ENCODE measurements at places on chromosomes 7 and 10. TPM values are rescaled to one million over a fixed set of nuclear protein-coding genes. Genes with fewer than 3 reads are reported as not detected.
A peak's percentile ranks its signal among the peaks of the same experiment; 100 is the strongest.

GRCh38 chr10:94006591-94007550, 13.1 kb downstream of the PLCE1 start:
- no peaks in the 10 kb centered on the region for H3K27me3 ChIP-seq
- DNase-seq, result peak; percentile 85
- H3K4me3 ChIP-seq, result peak overlapping the region; percentile 53
- peak overlapping the region; percentile 95 for H3K27ac ChIP-seq

GRCh38 chr7:140383954-140384713, 14.2 kb downstream of the SLC37A3 start:
- no peak overlapping the region for H3K4me3 ChIP-seq
- H3K4me1 ChIP-seq, result no peaks in the 10 kb centered on the region
- no peak overlapping the region for H3K27ac ChIP-seq

GRCh38 chr10:1369665-1370064, 313.5 kb downstream of the WDR37 start:
- no peaks in the 10 kb centered on the region for H3K36me3 ChIP-seq
- DNase-seq, result no peak
- H3K4me3 ChIP-seq, result no peak overlapping the region
- no peak overlapping the region for H3K27ac ChIP-seq
- no peaks in the 10 kb centered on the region for H3K4me1 ChIP-seq

DNA sequence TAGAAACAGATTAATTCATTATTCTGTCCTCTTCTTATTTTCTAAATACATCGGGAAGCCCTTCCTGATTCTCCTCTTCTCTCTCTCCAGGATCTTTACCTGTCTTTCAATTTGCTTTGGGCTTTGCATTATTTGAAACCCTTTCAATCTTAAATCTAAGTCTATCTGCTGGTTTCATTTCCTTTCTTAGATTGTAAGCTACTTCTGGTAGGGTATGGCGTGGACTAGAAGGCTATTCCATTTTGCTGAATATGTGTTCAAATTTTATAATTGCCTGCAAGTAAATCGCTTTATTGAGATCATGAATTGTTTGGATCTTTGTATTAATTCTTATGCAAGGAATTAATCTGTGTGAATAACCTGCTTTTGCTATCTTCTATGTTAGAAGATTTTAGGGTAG, 11.1 kb downstream of the STAM start:
- no peak for DNase-seq
- no peaks in the 10 kb centered on the region for H3K36me3 ChIP-seq
- H3K27ac ChIP-seq, result no peak overlapping the region
- H3K4me3 ChIP-seq, result no peak overlapping the region

DNA sequence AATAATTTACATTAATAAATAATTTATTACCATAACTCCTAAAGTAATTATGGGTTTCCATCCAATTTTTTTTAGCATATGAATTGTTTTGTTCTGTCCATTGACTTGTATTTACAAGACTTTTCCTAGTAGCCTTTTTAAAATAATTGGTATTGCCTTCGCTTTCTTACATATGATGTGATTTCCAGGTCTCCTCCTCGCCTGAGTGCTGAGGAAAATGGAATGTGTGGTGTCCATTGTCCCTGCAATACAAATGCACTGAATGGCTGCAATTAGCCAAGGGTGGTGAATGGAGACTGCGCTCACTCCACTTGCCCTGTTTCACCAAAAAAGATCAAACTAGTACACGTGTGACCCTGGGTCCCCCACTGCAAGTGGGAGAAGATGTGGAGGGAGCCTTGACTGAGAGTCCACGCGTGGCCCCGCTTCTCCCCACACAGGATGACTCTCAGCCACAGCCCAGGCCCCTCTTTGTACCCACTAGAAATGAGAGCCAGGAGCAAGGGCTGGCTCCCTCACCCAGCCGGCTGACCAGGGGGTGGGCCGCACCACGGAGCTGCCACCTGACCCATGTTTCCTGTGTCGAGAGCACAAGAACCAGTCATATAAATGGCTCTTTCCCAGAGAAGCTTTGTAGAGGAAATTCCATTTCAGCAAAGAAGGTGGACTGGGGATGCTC, 52.6 kb downstream of the FAM53B start:
- no peak overlapping the region for H3K4me3 ChIP-seq
- no peaks in the 10 kb centered on the region for H3K4me1 ChIP-seq
- peaks cover 12% of the 10 kb centered on the region for H3K36me3 ChIP-seq
- H3K27me3 ChIP-seq, result no peaks in the 10 kb centered on the region
- no peak overlapping the region for H3K27ac ChIP-seq

DNA sequence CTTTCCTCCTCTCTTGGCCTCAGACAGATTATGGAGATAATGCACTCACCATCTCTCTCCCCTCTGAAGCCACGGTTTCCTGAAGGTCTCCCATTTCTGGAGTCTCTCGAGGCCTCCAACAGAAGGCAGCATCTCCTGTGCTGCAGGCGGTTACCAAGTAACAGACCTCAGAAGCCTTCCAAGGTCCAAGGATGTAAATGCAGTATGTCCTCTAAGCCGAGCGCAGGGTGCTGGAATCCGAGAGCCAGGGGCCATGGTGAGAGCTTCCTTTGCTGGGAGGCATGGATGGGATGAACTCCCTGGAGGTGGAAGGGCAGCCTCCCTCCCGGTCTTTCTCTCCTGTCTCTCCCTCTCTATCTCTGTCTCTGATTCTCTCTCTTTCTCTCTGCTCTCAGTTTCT, 79.8 kb downstream of the ADARB2 start:
- H3K4me3 ChIP-seq, result no peak overlapping the region
- peak; percentile 34 for DNase-seq
- H3K27me3 ChIP-seq, result no peaks in the 10 kb centered on the region
- H3K4me1 ChIP-seq, result no peaks in the 10 kb centered on the region
- H3K36me3 ChIP-seq, result no peaks in the 10 kb centered on the region

DNA sequence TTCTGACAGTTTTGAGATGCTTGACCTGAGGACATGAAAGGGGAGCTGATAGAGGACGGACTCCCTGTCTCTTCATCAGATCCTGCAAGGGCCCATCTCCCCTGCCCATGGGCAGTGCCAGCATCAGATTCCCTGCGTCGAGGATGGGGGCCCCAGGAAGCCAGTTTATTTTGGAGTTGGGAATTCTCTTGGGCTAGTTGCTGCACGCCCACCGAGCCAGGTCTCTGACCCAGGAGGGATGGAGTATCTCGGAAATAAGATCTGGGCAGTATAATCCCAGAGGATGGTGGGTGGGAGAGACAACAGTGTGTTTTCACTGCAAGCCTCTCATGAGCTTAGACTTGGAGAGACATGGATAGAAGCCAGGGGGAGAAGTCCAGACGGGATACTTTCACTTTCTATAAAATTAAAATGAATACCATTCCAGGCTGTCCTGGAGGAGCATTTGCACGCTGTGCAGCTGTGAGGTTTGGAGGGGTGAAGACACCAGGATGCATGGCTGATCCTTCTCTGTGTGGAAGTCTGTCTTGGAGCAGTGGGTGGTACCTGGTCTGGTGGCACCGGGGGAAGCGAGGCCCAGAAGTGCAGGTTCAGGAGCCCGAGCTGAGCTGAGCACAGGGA, 25.8 kb downstream of the DOCK1 start:
- DNase-seq, result peak; percentile 78
- peak overlapping the region; percentile 60 for H3K4me3 ChIP-seq
- H3K4me1 ChIP-seq, result peaks cover 21% of the 10 kb centered on the region
- no peaks in the 10 kb centered on the region for H3K27me3 ChIP-seq
- H3K36me3 ChIP-seq, result peaks cover 16% of the 10 kb centered on the region
- peak overlapping the region; percentile 45 for H3K27ac ChIP-seq

- H3K27ac ChIP-seq, result no peak overlapping the region
- H3K4me3 ChIP-seq, result no peak overlapping the region
- DNase-seq, result no peak
- H3K36me3 ChIP-seq, result no peaks in the 10 kb centered on the region
- H3K27me3 ChIP-seq, result no peaks in the 10 kb centered on the region
Observed at GRCh38 chr7:115363916-115364315, 442.0 kb downstream of the MDFIC start.

DNA sequence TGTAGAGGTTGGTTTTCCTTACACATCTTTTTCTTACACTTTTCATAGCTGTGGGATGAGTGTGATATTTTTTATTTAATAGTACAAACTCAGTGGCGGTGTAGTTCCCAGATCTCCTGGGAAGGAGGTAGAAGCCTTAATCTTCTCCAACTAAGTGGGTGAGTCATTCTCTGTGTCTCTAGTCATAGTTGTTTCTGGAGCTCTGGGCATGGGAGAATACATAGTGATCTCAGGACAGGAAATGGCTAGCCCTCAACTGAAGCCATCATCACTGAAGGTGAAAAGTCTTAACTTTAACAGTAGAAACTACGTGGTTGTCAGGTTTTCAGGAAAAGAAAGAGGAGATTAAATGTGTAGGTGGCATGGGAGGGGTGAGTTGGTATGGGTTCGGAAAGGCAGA, 319.4 kb upstream of the FZD8 start:
- H3K4me3 ChIP-seq, result no peak overlapping the region
- H3K27ac ChIP-seq, result no peak overlapping the region
- no peaks in the 10 kb centered on the region for H3K4me1 ChIP-seq
- no peaks in the 10 kb centered on the region for H3K36me3 ChIP-seq

- DNase-seq, result no peak
- H3K4me1 ChIP-seq, result no peaks in the 10 kb centered on the region
- no peak overlapping the region for H3K27ac ChIP-seq
- H3K36me3 ChIP-seq, result no peaks in the 10 kb centered on the region
- peaks cover 3% of the 10 kb centered on the region for H3K27me3 ChIP-seq
- no peak overlapping the region for H3K4me3 ChIP-seq
Observed at GRCh38 chr7:50982626-50983025, 199.9 kb upstream of the GRB10 start.

DNA sequence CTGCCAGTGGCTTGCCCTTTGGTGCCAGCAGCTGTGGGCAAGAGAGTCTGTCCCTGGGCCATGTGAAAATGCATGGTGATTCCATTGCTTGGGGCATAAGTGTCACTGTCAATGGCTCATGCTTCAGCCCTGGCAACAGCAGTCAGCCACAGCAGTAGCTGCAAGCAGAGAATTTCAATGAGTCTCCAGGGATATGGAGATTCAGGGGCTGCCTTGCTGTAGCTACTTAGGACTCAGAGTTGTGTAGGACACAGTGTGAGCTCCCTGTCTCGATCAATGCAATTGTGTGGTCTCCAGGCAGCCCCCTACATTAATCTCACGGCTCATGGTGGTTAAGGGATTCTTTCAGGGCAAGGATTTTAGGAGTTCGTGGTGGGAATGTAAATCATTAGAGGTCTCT, 126.3 kb upstream of the STARD3NL start:
- peak; percentile 31 for DNase-seq
- H3K27ac ChIP-seq, result no peak overlapping the region
- H3K4me3 ChIP-seq, result no peak overlapping the region
- no peaks in the 10 kb centered on the region for H3K27me3 ChIP-seq
- H3K4me1 ChIP-seq, result peaks cover 7% of the 10 kb centered on the region

- peak overlapping the region; percentile 38 for H3K27ac ChIP-seq
- H3K4me3 ChIP-seq, result no peak overlapping the region
- H3K4me1 ChIP-seq, result peaks cover 37% of the 10 kb centered on the region
Observed at GRCh38 chr10:50604049-50604640, 19.6 kb downstream of the SGMS1 start.

DNA sequence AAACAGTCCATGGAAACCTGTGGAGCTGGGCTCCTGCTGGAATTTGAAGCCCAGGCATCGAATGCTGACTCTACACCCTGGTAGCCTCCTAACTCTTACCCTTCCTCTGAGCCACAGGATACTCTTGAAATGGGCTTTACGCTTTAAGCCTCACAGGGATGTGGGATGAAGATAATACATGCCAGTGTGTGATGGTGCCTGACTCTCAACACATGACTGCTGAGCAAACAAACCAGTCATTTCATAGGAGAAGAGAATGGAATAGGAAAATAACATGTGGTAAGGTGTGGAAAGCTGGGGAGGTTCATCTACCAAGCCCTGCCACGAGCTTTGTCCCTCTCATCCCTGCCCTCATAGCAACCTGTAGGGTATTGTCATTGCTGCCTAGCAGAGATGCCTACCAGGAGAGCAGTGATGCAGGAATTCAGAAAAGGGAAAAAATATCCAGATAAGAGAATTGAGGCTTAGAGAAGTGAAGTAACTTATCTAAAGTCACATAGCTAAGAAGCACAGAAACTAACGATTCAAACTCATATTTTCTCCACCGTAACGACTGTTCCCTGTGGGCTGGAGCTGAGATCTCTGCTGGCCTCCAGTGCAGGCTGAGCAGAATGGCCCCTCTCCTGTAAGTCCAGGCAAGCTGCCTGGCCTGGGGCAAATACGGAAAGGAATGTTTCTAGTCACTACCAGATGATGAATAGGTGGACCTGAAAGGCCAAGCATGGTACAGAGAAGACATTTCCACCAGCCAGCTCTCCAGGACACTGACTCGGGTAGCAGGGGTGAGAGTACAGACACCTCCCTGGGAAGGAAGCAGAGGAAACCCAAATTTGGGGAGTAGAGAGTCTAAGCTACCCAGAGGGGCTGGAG, 90.2 kb upstream of the DUSP5 start:
- H3K27me3 ChIP-seq, result no peaks in the 10 kb centered on the region
- no peak for DNase-seq
- H3K4me1 ChIP-seq, result peaks cover 44% of the 10 kb centered on the region
- H3K27ac ChIP-seq, result peak overlapping the region; percentile 54
- H3K36me3 ChIP-seq, result no peaks in the 10 kb centered on the region

DNA sequence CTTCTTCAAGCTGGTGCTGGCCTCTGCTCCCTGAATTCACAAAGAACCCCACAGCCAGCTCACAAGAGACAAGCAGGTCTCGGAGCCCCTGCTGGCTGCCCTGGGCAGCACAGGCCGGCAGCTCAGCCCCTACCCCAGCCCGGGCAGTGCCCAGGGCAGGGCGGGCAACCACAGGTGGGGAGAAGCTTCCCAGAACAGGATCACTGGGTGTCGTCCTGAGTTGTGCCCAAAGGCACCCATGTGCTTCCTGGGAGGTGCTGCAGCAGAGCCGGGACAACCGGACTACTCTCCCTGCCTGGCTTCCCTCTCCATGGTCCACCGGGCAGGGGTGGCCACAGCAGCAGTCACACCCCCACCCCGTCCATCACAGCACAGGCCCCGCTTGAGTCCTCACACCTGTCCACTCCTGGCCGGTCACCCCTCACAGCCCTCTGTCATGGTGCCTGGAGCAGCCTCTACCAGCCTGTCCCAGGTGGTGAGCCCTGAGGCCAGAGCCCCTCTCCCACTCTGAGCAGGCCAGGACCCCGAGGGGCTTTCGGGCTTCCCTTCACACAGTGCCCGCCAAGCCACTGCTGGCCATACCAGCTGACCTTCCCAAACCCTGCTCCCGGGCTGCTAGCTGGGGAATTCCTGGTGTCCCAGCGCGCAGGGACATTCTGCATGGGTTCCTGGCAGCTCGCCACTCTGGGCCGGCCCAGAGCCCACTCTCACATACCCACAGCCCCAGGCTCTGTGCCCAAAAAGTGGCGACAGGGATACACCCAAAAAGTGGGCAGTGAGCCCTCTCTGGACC, 3.1 kb downstream of the RASGEF1A start:
- no peaks in the 10 kb centered on the region for H3K36me3 ChIP-seq
- H3K4me1 ChIP-seq, result no peaks in the 10 kb centered on the region
- no peak overlapping the region for H3K4me3 ChIP-seq
- peaks cover 27% of the 10 kb centered on the region for H3K27me3 ChIP-seq
- DNase-seq, result peak; percentile 94

- peaks cover 8% of the 10 kb centered on the region for H3K36me3 ChIP-seq
- no peaks in the 10 kb centered on the region for H3K4me1 ChIP-seq
- no peak for DNase-seq
- H3K27me3 ChIP-seq, result no peaks in the 10 kb centered on the region
- no peak overlapping the region for H3K27ac ChIP-seq
- H3K4me3 ChIP-seq, result no peak overlapping the region
Observed at GRCh38 chr7:27614095-27614494, 48.6 kb downstream of the HIBADH start.

Gene ARL5B
- total RNA-seq, result 19.5 TPM

Gene PLAU
- total RNA-seq, result 27.9 TPM

Gene ELOVL3
- 2.7 TPM for total RNA-seq

Gene VPS37D
- 5.9 TPM for total RNA-seq

Gene GGCT
- total RNA-seq, result 24.2 TPM

Gene PIP
- total RNA-seq, result not detected

Gene PKD2L1
- total RNA-seq, result not detected

Gene HGF
- total RNA-seq, result 41.3 TPM

Gene ADIRF
- 18.3 TPM for total RNA-seq

Gene SLC16A12
- total RNA-seq, result under 0.01 TPM

Gene SOSTDC1
- under 0.01 TPM for total RNA-seq

Measured in osteoblast (primary cell).